ENCODE measurements at places on chromosomes 2 and 18.

DNA sequence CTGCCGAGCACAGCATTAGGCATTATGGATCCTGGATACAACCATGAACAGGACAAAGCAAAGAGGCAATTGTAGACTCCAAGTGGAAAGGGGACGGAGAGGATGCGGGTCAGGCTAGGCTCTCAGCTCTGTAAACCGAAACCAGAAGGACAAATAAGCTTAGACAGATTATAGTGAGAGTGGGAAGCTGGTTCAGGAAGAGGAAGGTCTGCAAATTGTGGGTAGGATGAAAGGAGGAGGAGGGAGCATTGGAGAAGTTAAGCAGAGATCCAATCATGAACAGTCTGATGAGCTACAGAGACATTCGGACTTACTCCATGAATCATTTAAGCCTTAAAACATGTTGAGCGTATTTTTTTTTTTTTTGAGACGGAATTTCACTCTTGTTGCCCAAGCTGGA, 3.0 kb downstream of the MSH6 start:
- peaks cover 4% of the 10 kb centered on the region for H3K36me3 ChIP-seq
- H3K27me3 ChIP-seq = no peaks in the 10 kb centered on the region
- H3K4me3 ChIP-seq = peak overlapping the region; percentile 15
- no peak for DNase-seq
- H3K4me1 ChIP-seq = peaks cover 13% of the 10 kb centered on the region

DNA sequence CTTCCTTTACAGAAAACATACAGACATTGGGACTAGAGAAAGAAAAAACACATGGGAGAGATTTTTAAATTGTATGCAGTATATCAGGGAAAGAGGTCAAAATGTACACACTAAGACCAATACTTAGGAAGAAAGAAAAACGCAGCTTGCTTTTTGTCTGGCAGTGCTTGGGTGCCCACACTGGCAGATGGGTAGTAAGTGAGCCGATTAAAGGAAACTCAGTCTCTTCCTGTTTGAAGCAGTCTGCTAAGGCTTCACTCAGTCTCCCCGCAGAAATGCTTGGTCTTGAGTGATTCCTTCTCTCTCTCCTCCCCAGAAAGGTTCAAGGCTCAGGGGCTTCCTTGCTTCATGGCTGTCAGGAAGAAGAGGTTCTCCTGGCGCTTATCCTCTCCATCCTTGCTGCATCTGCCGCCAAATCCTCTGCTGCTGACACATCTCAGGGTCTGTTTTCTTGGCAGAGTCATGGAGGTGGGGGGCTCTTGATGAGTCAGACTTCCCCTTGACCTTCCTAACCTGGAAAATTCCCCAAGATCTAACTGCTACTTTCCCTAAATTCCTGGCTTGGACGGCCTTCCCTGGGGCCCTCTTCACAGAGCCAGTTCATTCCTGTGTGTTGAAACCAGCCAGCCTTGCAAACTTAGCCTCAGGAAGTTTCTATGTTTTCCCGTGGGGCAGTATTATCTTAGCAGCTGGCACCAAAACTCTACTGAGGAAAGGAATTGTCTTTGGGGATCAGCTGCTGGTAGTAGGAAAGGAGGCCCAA, 10.5 kb upstream of the TMSB10 start:
- H3K4me1 ChIP-seq = peaks cover 33% of the 10 kb centered on the region
- H3K27ac ChIP-seq = peak overlapping the region; percentile 93
- DNase-seq = no peak
- no peaks in the 10 kb centered on the region for H3K36me3 ChIP-seq
- H3K4me3 ChIP-seq = peak overlapping the region; percentile 79

- DNase-seq = no peak
- peaks cover 2% of the 10 kb centered on the region for H3K36me3 ChIP-seq
- H3K4me1 ChIP-seq = no peaks in the 10 kb centered on the region
Observed at GRCh38 chr2:19736191-19736831, 165.5 kb downstream of the TTC32 start.

DNA sequence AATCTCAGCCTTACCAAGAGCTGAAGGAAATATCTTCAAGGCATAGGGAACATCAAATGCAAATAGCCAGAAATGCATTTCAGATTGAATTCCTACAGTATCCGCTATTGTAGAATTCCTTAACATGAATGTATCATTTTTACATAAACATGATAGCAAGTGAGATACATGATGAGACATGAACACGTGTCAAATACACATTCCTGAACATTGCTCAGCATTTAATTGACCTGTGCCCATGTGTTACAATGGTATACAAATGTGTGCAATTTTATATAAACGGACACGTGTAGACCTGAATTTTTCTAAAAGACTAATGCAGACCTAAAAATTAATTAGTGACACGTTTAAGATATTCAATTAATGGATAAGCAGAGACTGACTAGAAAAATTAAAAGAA, 133.0 kb upstream of the TLK1 start:
- no peak overlapping the region for H3K27ac ChIP-seq
- peaks cover 3% of the 10 kb centered on the region for H3K27me3 ChIP-seq
- DNase-seq = no peak
- H3K36me3 ChIP-seq = peaks cover 5% of the 10 kb centered on the region
- H3K4me3 ChIP-seq = no peak overlapping the region
- H3K4me1 ChIP-seq = no peaks in the 10 kb centered on the region

- H3K27ac ChIP-seq = no peak overlapping the region
- peaks cover 8% of the 10 kb centered on the region for H3K4me1 ChIP-seq
- H3K36me3 ChIP-seq = peaks cover 4% of the 10 kb centered on the region
- no peak for DNase-seq
- peak overlapping the region; percentile 44 for H3K4me3 ChIP-seq
Observed at GRCh38 chr2:121335294-121336290, 50.6 kb upstream of the TFCP2L1 start.

All from T-helper 17 cell (primary cell).